ENCODE measurements at places on chromosomes 3 and 15. TPM values are rescaled to one million over a fixed set of nuclear protein-coding genes. Genes with fewer than 3 reads are reported as not detected.

Gene SCN11A
- total RNA-seq: not detected

Gene TPRG1
- total RNA-seq: not detected

Gene FEZF2
- not detected for total RNA-seq

Gene ZNF385D
- 6.6 TPM for total RNA-seq

Gene PCOLCE2
- 4.4 TPM for total RNA-seq

Gene FANCD2OS
- not detected for total RNA-seq

Gene PLSCR4
- 22.5 TPM for total RNA-seq

Gene SLC2A2
- total RNA-seq: not detected

Gene CCDC9B
- 5.3 TPM for total RNA-seq

Gene CCR3
- total RNA-seq: not detected

Gene MYEF2
- total RNA-seq: 2.6 TPM

Gene ZIC4
- not detected for total RNA-seq

Gene PAQR9
- total RNA-seq: not detected

Gene CPN2
- not detected for total RNA-seq

Gene IQCF5
- not detected for total RNA-seq

Gene FRMD4B
- total RNA-seq: 0.29 TPM

Gene NR2C2
- 11.2 TPM for total RNA-seq

Gene GOLGA8G
- total RNA-seq: not detected

Gene ITIH1
- not detected for total RNA-seq

Data from myometrial cell (primary cell).